ENCODE measurements at places on chromosomes 5 and 9.

DNA sequence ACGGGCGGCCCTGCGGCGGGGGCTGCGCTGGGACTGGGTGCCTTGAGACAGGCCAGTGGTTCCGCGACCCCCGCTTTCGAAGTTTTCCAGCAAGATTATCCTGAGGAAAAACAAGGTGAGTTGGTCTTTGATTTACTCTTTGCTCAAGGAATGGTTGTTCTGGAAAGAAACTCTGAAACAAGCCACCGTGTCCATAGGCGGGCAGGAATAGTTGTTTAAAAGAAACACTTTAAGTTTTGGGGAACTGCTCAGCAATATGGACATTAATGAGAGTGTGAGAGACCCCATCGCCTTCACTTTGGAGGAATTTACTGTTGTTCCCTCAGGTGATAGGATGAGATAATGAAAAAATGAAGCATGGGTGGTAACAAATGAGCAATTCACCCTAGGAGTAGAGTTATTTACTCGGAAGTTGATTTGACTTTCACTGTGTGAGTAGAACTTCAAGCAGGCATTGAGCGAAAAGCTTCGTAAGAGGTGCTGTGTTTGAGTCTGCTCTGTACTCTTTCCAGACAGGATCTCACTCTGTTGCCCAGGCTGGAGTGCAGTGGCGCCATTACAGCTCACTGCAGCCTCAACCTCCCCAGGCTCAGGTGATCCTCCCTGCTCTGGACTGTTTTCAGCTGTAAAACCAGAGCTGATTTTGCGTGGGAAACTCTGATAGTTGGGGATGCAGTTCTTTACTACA lies 1.1 kb downstream of the DMRTA1 start:
- no peak for DNase-seq

DNA sequence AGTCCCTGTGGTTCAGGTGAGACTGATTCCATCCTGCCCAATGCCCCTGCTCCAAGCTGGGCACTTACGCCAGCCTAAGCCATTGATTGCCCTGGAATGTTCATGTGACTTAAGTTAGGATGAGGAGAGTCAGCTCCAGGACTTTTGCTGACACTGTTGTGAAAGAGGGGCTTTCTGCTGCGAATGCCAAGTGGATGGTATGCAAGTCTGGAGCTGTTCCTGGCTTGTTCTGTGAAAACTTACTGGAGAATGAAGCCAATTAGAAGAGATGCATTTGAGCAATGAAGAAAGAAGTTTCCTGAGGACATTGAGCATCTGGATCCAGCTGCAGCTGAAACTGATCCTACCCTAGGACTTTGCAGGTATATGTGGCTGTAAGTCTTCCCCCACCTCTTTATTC lies 61.2 kb upstream of the ZFR start:
- DNase-seq: no peak

- DNase-seq: no peak
Measured at GRCh38 chr5:171313481-171314206, 4.6 kb downstream of the TLX3 start.

- no peak for DNase-seq
Measured at GRCh38 chr5:83509540-83509939, 38.0 kb downstream of the VCAN start.

DNA sequence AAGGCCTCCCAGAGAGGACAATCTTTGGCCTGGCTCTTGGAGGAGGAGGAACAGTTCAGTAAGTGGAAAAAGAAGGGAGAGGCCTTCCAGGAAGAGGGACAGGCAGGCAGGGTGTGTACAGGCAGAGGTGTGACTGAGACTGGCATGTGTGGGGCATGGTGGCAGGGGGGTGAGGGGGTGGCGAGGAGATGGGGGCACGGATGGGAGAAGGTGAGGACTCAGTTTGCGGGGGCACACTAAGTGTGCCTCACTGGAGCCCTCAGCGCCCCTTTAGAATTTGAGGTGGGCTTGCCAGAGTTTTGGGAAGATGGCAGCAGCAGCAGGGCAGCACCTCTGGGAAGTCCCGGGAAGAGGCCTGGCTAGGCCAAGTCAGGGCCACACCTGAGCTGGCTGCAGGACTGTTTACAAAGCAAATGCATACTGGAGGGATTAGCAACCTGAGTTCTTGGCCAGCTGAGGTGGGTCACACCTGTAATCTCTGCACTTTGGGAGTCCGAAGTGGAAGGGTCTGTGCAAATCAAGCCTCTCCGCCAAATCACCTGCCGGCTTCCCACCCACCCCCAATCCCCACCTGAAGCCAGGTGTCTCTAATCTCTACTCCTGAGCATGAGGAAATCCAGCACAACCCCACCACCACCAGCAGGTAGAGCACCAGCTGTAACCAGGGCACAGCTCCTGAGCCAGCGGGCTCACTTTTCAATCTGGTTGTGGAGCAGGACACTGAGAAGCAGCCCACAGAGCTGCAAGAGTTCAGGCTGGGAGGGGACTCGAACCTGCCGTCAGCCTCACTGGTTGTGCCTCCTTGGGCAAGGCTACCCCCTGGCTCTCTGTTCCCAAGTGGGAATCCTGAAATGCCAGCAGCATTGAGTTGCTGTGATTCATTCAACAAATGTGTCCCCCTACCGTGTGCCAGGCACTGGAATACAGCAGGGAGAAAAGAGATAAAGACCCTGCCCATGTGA lies 10.2 kb upstream of the GABRP start:
- DNase-seq: no peak

Data from left lung (tissue), 14 donors.